ENCODE measurements at places on chromosomes 7 and 10.

GRCh38 chr7:117048882-117049281, 95.6 kb downstream of the ST7 start:
- no peak for DNase-seq

GRCh38 chr7:50730446-50731400, 52.0 kb downstream of the GRB10 start:
- no peak for DNase-seq

DNA sequence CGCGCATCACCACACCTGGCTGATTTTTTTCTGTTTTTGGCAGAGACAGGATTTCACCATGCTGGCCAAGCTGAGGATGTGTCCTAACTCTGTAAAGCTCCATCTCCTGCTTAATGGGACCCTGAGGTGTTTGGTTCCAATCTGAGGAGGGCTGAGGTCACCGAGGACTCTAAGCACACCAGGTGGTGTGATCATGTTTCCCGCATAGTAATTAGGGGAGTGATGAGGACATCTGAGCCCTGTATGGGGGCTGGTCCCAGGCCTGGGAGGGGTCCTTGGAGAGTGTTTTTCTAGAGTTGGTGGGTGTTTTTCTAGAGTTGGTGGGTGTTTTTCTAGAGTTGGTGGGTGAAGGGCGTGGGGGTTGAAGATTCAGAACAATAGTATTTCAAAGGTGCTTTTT, 3.0 kb upstream of the ABHD11 start:
- no peak for DNase-seq

DNA sequence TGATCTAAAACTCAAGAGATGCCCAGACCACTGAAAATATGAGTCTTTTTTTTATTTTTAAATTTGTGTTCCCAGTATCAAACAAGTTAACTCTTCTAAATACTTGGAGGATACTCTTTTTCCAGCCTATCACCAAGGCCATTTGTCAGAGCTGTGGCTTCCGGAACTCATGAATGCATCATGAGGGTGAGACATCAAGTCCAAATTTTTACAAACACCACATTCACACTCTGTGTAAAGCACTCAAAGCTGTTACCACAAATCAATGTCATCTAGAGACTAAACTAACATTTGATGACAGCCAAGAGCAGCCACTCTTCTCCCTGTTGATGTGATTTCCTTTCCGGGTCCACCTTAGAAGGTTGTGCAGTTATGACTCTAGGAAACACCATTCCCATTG, 43.8 kb upstream of the ARID5B start:
- DNase-seq: no peak

DNA sequence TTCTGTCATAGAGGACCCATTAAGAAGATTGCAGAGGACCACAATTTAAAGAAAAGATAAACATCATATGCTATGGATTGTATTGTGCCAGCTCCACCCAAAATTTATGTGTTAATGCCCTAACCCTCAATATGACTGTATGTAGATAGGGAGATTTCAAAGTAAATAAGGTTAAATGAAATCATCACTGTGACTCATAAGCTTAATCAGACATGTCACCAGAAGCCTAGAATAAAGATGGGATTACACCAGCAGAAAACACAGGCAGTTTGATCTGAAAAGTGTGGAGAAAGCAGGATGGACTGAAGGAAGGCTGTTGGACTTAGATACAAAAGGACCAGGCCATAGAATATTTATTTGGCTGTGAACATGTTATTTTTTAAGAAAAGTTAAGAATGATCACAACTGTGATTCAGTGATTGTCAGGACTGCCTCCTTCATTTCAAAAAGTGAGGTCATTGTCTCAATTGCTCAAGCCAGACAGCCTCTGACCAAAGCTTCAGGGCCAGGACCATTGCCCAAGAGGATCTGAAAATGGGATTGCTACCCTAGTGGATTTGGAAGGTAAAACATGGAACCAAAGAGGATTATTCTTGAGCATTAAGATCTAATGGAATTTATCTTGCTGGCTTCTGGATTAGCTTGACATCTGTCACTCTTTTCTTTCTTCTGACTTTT, 270.8 kb upstream of the POM121L12 start:
- DNase-seq: no peak

- DNase-seq: no peak
Observed at GRCh38 chr7:107659666-107660065, 962 bp upstream of the SLC26A4 start.

DNA sequence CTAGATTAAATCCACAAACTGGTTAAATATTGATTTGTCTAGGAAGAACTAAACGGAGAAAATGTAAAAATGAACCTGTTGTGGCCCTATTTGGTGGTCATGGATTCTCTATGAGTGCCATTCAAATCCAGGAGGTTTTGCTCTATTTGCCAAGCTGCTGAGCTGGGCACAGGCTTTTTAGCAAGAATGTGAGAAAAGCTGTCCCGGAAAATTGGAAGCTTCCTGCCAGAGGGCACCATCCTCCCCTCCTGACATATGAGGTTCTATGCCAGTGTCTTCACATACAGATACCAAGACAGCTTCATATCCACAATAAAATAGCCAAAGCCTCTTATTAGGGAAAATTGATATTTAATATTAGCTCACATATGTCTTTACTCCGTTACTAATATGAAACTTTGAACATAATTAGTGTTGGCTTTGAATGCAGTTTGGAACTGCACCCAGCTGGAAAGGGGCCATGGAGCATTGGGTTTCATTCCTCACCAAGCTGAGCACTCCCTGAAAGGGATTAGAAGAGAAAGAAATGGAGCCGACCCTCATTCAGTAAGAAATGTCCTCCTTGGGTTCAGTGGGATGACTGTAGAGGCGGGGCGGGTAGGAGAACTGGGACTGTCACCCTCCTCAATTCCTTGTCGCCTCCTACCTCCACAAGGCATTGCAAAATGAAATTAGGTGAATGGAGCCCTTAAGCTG, 47.8 kb downstream of the NRCAM start:
- DNase-seq: no peak

DNA sequence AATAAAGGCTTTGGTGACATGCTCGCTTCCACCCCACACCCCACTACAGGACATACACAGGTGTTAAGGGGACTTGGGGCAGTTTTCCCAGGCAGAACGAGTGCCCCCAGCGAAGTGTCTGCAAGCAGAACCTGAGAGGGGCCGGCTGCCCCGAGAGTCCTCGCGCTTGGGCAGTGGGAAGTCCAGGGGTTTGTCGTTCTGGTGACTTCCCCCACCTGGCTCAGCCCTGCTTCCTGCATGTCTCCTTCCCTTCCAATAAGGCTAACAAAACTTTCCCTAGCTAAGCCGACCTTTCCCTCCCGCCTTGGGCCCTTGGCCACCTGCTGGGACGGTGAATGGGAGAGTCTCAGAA, 916 bp downstream of the VWA2 start:
- DNase-seq: no peak

- DNase-seq: no peak
Observed at GRCh38 chr10:124992462-124993344, 50.8 kb downstream of the ZRANB1 start.

DNA sequence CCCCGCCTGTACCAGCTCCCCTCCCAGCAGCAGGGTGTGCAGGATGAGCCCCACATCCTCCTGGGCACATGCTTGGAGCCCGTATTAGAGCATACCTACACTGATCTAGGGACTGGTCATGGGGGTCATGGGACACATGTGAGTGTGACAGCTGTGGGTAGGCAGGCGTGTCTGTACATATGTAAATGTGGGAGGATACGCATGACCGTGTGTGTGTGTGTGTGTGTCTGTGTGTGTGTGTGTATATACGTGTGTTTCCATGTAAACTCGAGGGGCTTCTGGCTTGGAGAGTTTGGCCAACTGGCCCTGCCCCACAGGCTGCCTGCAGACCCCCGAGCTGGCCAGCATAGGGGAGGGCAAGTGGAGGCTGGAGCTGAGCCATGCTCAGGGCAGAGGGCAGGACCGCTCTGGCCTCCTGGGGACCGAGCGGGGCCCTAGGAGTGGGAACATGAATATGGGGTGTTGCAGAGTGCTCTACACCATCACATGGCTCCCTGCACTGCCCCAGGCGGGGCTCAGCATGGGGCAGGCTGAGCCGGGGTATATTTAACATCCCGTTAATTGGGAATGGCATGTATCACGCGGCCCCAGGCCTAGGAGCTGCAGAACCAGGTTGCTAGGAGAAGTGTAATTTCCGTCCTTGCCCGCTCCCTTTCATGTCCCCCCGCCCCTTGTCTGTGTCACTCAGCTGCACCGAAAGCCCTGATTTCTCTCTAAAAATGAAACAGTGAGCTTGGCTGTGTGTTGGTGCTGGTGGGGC, 152.7 kb upstream of the PCBD1 start:
- DNase-seq: no peak

GRCh38 chr7:2116989-2117591, 115.7 kb downstream of the MAD1L1 start:
- DNase-seq: no peak

GRCh38 chr7:81430761-81431160, 339.1 kb downstream of the HGF start:
- no peak for DNase-seq

- DNase-seq: no peak
Observed at GRCh38 chr7:103150192-103150591, 1.3 kb upstream of the NAPEPLD start.

DNA sequence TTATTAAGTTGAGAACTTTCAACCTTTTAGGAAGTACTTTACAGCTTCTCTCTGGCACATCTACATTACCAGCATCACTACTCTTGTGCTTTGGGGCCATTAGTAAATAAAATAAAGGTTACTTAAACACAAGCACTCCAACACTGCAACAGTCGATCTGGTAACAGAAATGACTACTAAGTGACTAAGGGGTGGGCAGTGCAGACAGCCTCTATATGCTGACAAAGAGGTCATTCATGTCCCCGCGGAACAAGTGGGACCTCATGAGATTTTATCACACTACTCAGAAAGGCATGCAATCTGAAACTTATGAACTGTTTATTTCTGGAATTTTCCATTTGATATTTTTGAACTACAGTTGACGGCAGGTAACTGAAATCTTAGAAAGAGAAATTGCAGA, 111.3 kb upstream of the DNAJB12 start:
- DNase-seq: no peak

DNA sequence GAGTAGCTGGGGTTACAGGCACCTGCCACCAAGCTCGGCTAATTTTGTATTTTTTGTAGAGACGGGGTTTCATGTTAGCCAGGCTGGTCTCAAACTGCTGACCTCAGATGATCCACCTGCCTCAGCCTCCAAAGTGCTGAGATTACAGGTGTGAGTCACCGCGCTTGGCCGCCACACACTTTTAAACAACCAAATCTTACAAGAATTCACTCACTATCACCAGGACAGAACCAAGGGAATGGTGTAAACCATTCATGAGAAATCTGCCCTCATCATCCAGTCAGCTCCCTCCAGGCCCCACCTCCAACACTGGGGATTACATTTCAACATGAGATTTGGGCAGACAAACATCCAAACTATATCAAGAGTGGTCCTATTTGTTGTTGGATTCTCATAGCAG, 43.6 kb downstream of the MGAM start:
- no peak for DNase-seq

GRCh38 chr7:74479066-74479781, 25.5 kb downstream of the GTF2IRD1 start:
- no peak for DNase-seq

GRCh38 chr10:113128450-113129070, 178.5 kb downstream of the TCF7L2 start:
- DNase-seq: no peak

- DNase-seq: no peak
Observed at GRCh38 chr7:43137811-43138210, 25.4 kb downstream of the HECW1 start.

- DNase-seq: no peak
Observed at GRCh38 chr7:127589896-127590295, 1.7 kb downstream of the ARF5 start.

- DNase-seq: no peak
Observed at GRCh38 chr7:137669706-137670105, 177.1 kb downstream of the DGKI start.

- no peak for DNase-seq
Observed at GRCh38 chr7:27345997-27346396, 103.4 kb downstream of the EVX1 start.

Measured in stimulated activated CD4-positive, alpha-beta T cell treated with anti-CD3 and anti-CD28 coated beads, TNF-alpha, amount 100 ng/mL, for 4 hours (primary cell).